K562 (cell line): ENCODE measurements at places on chromosomes 2 and 18.

DNA sequence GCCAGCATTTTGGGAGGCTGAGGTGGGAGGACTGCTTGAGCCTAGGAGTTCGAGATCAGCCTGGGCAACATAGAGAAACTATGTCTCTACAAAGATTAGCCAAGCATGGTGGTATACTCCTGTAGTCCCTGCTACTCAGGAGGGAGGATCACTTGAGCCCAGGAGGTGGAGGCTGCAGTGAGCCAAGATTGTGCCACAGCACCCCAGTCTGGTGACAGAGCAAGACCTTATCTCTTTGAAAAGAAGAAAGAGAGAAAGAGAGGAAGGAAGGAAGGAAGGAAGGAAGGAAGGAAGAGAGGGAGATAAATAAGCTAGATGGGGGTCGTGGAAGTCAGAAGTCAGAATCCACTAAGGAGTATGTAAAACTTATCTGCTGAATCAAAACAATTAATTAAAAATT, 16.2 kb downstream of the GPR75 start:
- no peaks in the 10 kb centered on the region for H3K36me3 ChIP-seq
- H3K27ac ChIP-seq, result no peak overlapping the region
- DNase-seq, result no peak
- no peak overlapping the region for H3K4me3 ChIP-seq

DNA sequence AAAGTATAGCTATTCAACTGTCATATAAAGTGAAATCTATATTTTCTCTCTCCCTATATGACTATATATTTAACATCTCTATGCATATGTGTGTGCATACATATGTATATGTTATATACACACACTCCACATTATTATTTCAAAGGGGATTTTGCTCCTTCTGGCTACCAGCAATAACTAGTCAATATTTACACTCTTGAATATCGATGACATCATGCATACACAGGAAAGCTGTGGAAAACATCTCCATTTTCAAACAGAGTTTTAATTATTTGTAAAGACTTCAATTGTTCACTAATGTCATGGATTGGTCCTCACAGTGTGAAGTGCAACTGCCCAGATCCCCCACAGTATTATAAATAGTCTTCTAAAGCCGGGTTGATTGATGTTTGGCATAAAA, 195.9 kb upstream of the TCF4 start:
- no peaks in the 10 kb centered on the region for H3K36me3 ChIP-seq
- DNase-seq, result no peak
- H3K27me3 ChIP-seq, result no peaks in the 10 kb centered on the region
- peaks cover 6% of the 10 kb centered on the region; the same call in 2 of the 3 replicates for H3K4me1 ChIP-seq
- no peak overlapping the region for H3K4me3 ChIP-seq
- H3K27ac ChIP-seq, result no peak overlapping the region

GRCh38 chr2:183000846-183001245, 37.4 kb downstream of the NCKAP1 start:
- H3K4me1 ChIP-seq, result no peaks in the 10 kb centered on the region
- H3K27me3 ChIP-seq, result no peaks in the 10 kb centered on the region
- DNase-seq, result no peak
- H3K27ac ChIP-seq, result no peak overlapping the region
- H3K36me3 ChIP-seq, result peaks cover 61% of the 10 kb centered on the region

DNA sequence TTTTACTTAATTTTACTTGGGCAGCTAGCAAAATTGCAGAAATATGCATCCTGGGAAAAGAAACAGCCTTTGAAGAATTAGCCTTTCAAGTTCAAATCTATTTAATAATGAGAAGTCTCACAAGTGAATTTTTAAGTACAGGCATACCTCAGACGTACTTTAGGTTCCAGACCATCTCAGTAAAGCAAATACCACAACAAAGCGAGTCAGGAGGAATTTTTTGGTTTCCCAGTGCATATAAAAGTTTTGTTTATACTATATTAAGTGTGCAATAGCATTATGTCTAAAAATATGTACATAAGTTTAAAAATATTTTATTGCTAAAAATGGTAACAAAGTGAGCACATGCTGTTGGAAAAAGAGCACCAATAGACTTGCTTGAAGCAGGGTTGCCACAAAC, 50.8 kb upstream of the TWSG1 start:
- peaks cover 21% of the 10 kb centered on the region; the same call in 2 of the 3 replicates for H3K36me3 ChIP-seq
- H3K4me1 ChIP-seq, result no peaks in the 10 kb centered on the region
- no peak overlapping the region for H3K27ac ChIP-seq
- no peak for DNase-seq

DNA sequence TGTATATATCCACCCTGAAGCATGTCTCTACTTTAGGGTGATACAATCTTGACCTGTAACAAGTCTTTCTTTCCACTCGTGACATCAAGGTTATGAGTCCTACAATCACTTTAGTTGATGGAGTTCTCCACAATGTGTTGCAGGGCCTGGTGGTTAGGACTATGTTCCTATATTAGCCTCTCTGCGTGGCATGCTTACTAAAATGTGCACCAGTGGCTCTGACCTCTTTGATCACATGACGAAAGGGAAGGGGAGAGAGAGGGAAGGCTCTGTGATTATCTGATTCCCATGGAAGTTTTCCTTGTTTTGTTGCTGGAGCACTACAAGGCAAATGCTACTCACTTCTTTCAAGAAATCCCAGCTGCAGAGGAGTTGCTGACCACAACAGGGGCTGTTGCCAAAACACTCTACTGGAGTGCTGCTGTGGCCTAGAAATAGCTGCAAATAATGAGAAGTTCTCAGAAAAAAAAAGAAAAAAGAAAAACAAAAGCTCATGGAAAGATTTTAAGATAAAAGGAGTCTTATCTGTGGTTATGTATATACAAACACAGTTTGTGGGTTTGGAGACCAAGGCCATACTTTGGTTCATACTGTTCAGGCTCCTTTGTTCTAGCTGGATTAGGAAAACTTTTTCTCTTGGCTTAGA, 272.8 kb upstream of the MMADHC start:
- no peak for DNase-seq
- no peak overlapping the region for H3K27ac ChIP-seq
- no peak overlapping the region for H3K4me3 ChIP-seq
- H3K27me3 ChIP-seq, result no peaks in the 10 kb centered on the region
- no peaks in the 10 kb centered on the region for H3K4me1 ChIP-seq

GRCh38 chr2:96340493-96341414, 5.2 kb downstream of the NCAPH start:
- no peak for DNase-seq
- no peak overlapping the region for H3K27ac ChIP-seq
- no peak overlapping the region for H3K4me3 ChIP-seq
- peaks cover 66% of the 10 kb centered on the region for H3K36me3 ChIP-seq
- no peaks in the 10 kb centered on the region for H3K27me3 ChIP-seq
- H3K4me1 ChIP-seq, result peaks cover 34% of the 10 kb centered on the region

DNA sequence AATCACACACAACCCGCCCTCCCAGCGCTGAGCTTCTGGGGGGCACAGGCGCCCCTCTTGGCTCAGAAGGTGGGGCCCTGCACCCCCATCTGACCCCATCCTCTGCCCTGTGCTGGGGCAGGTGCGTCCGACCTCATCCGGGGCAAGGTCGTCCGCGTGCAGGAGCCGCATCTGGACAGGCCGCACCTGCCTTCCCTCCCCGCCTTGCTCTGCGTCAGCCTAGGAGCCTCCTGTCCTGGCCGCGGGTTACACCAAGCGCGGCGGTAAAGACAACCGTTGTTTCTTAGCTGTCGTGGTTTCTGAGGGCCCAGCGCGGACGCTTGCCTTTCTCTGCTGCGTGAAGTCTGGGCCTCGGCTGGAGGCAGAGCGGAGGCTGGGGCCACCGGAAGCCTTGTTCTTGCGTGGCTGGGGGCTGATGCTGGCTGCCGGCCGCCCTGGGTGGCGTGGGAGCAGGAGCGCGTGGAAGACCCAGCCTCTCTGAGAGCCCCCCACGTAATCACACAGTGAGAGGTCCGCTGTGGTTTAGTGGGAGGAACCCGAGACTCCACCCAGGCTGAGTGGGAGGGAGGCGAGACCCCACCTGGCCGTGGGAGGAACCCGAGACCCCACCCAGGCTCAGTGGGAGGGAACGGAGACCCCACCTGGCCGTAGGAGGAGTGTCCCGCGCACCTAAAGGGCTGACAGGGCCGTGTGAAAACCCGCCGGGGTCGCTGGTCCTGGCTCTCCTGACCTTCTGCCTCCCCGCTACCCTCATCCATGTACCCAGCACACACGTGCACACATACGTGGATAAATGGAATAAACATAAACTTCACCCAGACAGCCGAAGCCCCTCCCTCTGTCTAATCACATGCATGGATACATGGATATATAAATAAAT, 51.8 kb downstream of the KCNG2 start:
- no peak for DNase-seq
- no peak overlapping the region for H3K4me3 ChIP-seq
- peaks cover 27% of the 10 kb centered on the region for H3K4me1 ChIP-seq
- no peaks in the 10 kb centered on the region for H3K36me3 ChIP-seq
- H3K27ac ChIP-seq, result no peak overlapping the region
- H3K27me3 ChIP-seq, result peaks cover 29% of the 10 kb centered on the region

DNA sequence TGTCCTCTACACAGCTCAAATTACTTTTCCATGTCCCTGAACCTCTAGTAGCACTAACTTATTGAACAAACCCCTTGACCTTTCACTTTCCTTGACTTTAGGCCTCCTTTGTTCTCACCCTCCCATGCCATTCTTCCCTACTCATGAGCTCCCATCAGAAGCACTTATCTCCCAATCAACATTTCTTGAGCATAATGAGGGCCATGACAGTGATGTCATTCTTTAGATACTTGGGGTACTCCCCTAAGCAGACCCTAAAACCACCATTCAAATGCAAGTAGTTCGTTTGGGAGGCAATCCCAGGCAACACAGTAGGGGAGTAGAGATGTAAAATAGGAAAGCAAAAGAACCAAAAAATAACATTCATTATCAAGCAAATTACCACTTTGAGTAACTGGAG, 115.9 kb upstream of the ARHGAP28 start:
- 0 out of 3 replicates have a peak, but pooled peaks cover 6% of the 10 kb centered on the region for H3K27me3 ChIP-seq
- no peaks in the 10 kb centered on the region for H3K36me3 ChIP-seq
- no peak overlapping the region for H3K4me3 ChIP-seq
- no peak for DNase-seq

GRCh38 chr2:40367032-40367431, 84.9 kb downstream of the SLC8A1 start:
- no peaks in the 10 kb centered on the region for H3K36me3 ChIP-seq
- H3K4me1 ChIP-seq, result no peaks in the 10 kb centered on the region
- H3K27me3 ChIP-seq, result no peaks in the 10 kb centered on the region
- H3K27ac ChIP-seq, result no peak overlapping the region
- no peak for DNase-seq
- no peak overlapping the region for H3K4me3 ChIP-seq

DNA sequence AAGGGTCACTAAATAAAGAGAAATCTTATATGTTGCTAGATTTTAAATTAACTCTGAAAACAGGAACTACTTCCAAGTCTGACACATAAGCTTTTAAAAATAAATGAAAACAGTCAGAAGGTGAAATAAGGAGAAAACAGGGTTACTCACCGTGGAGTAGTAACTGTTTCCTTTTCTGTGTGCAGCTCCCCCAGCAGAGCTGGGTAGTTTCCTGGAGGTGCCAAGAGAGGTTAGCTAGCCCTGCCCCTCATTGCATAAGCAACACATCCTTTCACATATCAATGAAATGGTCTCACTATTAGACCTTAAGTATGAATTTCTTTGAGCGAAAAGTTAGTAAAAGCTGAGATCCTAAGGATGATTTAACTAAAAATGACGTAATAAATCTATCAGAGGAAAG, 54.0 kb upstream of the GPR75 start:
- H3K36me3 ChIP-seq, result peaks cover 56% of the 10 kb centered on the region; the same call in 2 of the 3 replicates
- no peak overlapping the region for H3K4me3 ChIP-seq
- H3K4me1 ChIP-seq, result no peaks in the 10 kb centered on the region

DNA sequence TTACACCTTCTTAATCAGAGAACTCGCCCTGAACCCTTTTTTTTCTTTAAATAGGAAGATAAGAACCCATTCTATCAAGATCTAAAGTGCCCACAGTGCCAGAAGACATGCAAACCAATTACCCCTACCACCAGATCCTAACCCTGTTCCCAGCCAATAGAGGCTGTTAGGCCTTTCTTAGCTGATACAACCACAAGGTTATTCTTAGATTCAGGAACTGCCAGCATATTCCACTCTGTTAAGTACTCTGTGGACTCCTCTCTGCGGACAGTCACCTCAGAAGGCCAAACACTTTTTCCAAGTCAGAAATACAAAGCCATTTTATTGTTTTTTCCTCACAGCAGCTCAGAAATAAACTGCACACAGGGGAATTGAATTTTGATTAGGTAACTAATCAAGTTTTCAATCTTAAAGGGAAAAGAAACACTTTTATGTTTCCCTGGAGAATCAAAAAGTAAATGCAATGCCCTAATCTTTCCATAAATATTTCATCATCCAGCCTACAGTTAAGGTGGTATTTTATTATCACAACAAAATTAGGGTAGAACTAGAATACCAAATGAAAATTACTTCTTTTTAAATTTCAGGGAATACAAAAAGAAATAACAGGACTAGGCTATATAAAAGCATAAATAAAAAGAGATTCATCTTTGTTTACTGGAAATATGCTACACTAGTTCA, 111.4 kb downstream of the NBAS start:
- H3K4me3 ChIP-seq, result no peak overlapping the region
- DNase-seq, result peak; percentile 21
- H3K27ac ChIP-seq, result peak overlapping the region; percentile 50; the same call in 2 of the 3 replicates
- H3K36me3 ChIP-seq, result peaks cover 61% of the 10 kb centered on the region
- no peaks in the 10 kb centered on the region for H3K4me1 ChIP-seq
- no peaks in the 10 kb centered on the region for H3K27me3 ChIP-seq

DNA sequence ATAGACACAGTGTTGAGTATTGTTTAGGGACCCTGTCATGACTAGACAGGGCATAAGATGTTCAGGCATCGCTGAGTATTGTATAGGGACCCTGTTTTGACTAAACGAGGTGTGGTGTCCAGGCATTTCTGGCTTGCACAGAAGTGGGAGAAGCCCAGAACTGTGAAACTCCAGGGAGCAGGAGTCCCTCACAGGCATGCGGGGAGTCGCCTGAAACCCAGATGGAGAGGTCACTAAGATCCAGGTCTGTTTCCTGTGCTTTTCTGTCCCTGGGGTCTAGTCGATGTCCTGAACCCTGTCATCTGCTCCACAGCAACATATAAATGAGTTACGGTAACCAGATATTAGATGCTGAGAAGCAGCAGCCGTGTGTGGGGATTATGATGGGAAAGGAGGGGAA, 469.0 kb upstream of the SALL3 start:
- H3K36me3 ChIP-seq, result no peaks in the 10 kb centered on the region
- H3K27me3 ChIP-seq, result no peaks in the 10 kb centered on the region; the same call in 2 of the 3 replicates
- no peak overlapping the region for H3K27ac ChIP-seq
- H3K4me3 ChIP-seq, result no peak overlapping the region
- no peak for DNase-seq
- H3K4me1 ChIP-seq, result no peaks in the 10 kb centered on the region
